Kidney (tissue), 22 donors: ENCODE measurements at places on chromosomes 2 and 18.

GRCh38 chr2:169965495-169965894 is 138.2 kb downstream of the UBR3 start:
- no peak for DNase-seq

- peak; percentile 2 for DNase-seq
Observed at GRCh38 chr2:239884051-239884405, 141.1 kb downstream of the NDUFA10 start.

- no peak for DNase-seq
Observed at GRCh38 chr2:240686460-240686859, 3.8 kb upstream of the AQP12B start.

DNA sequence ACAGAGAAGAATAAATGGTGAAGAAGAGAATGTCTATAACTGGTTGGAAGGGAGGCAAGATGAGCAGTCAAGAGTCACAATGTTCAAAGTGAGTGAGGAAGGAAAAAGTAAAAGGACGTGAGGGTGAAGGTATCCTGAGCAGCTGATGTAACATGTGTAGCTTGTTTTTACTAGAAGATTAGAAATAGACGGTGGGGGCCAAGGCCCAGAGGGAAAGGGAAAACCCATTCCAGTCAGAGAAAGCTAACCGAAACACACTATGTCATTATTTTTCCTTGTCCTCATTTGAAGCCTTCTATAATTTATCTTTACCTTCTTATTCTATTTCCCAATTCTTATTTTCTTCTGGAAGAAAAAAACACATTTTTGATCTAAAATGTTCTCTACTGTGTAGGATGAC is 176.6 kb downstream of the THADA start:
- DNase-seq = no peak

DNA sequence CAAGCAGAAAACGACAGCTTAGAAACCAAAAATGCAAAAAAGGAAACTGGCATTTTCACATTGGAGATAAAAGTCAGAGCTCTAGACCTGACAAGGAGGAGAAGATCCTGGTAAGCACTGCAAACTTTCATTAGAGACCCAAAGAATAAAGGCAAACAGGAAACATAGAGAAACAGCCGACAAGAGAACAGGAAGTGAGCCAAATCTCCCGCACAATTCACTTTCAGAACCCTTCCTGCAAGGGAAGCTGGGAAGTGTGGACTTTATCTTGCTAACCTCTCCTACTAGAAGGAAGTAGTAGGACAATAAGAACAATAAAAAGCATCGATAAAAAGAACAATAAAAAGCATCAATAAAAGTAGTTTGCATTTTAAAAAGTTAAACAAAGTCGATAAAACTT is 417.8 kb upstream of the SPHKAP start:
- no peak for DNase-seq

DNA sequence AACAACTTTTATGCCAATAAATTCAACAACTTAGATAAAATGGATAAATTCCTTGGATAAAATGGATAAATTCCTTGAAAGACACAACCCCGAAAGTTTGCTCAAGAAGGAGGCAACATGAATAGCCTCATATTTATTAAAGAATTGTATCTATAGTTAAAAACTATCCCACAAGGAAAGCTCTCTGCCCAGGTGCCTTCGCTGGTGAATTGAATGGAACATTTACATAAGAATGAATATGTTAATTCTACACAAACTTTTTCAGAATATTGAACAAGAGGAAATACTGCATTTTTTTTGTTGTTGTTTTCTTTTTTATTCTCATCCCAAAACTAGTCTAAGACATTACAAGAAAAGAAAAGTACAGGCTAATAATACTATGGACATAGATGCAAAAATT is 805.3 kb upstream of the RAB6C start:
- no peak for DNase-seq

- DNase-seq = peak; percentile 35
Observed at GRCh38 chr2:168156661-168157060, 90.7 kb downstream of the STK39 start.
